Neural progenitor cell (in vitro differentiated cells): ENCODE measurements at places on chromosomes 5 and 9. TPM values are rescaled to one million over a fixed set of nuclear protein-coding genes. Genes with fewer than 3 reads are reported as not detected.

DNA sequence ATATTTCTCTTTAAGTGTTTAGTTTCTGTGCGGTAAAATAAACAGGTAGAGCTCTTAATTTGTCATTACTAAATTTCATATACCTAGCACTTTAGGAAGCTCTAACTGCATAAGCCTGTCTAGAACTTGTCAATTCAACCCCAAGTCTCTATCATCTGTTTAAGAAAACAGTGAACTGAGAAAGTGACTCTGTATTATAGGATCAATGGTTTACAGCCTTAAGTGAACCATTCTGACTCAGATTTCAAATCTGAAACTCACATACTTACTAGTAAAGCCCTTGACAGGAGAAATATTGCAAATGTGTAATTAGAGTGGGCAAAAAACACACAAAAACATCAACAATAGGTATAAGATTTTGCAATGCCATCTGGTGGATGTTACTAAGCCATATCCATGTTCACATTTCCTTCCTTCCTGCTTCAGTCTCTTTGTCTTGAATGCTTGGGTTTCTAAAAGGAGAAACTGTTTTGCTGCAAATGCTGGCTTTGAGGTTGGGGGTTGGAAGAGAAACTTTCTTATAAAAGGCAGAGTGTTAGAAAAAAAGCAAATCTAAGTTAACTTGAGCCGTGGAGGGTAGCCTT, 101.8 kb downstream of the DOCK8 start:
- H3K4me3 ChIP-seq: no peak overlapping the region
- no peak for DNase-seq
- H3K36me3 ChIP-seq: no peaks in the 10 kb centered on the region

DNA sequence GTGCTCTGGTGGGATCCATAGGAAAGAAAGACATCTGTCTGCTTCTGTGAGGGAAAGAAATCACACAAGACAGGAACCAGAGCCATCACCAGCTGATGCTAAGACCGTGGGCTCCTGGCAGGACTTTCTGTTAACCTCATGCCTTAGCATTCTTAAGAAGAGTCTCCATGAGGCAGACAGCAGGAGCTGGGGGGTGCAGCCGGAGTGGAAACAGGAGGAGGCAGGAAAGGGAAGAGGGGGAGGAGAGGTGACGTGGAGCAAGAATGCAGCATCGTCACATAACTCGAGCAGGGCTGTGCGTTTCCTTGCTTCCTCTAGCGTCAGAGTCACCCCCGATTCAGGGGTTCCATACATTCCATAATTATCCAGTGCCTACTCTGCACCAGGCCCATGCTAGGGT, 53.6 kb downstream of the ERGIC1 start:
- DNase-seq: no peak
- no peaks in the 10 kb centered on the region for H3K4me1 ChIP-seq
- H3K36me3 ChIP-seq: no peaks in the 10 kb centered on the region
- H3K27ac ChIP-seq: no peak overlapping the region

GRCh38 chr9:121292801-121293241, 24.9 kb downstream of the GSN start:
- peaks cover 6% of the 10 kb centered on the region for H3K27me3 ChIP-seq
- H3K27ac ChIP-seq: no peak overlapping the region
- H3K4me1 ChIP-seq: peaks cover 28% of the 10 kb centered on the region
- H3K4me3 ChIP-seq: no peak overlapping the region
- H3K36me3 ChIP-seq: no peaks in the 10 kb centered on the region
- DNase-seq: no peak

DNA sequence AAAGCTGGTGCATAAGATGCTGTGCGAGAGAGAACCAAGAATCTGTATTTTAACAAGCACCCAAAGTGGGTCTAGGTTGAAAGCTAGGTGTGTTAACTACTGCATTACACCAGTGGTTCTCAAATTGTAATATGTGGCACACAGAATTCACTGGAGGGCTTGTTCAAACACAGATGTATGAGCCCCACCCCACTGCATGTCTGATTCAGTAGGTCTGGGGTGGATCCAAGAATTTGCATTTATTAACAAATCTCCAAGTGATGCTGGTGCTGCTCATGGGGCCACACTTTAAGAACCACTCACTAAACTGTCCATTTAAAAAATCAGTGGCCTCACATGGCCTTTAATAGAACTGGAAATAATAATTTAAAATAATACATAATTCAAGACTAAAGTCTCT, 40.4 kb downstream of the LPAR1 start:
- no peaks in the 10 kb centered on the region for H3K36me3 ChIP-seq
- no peak overlapping the region for H3K4me3 ChIP-seq
- H3K4me1 ChIP-seq: peaks cover 23% of the 10 kb centered on the region
- no peak for DNase-seq
- H3K27me3 ChIP-seq: no peaks in the 10 kb centered on the region

DNA sequence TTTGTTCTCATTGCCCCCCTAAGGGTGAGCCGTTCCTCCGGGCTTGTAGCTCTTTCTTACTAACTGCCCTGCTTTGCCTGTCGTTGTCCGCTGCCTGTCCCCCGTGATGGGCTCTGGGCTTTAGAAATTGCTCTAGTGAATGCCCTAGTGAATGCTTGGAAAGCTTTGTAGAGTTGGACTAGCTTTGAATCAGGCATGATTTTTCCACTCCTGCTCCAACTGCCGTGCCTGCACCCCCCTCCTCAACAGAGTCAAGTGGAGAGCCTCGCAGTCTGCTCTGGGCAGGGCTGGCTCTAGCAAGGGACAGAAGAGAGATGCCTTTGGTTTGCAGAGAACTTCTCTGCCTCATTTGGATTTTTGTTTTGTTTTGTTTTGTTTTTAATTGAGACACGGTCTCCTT, 46.8 kb upstream of the DAB2IP start:
- H3K36me3 ChIP-seq: no peaks in the 10 kb centered on the region
- peaks cover 13% of the 10 kb centered on the region for H3K27me3 ChIP-seq
- no peak overlapping the region for H3K4me3 ChIP-seq

DNA sequence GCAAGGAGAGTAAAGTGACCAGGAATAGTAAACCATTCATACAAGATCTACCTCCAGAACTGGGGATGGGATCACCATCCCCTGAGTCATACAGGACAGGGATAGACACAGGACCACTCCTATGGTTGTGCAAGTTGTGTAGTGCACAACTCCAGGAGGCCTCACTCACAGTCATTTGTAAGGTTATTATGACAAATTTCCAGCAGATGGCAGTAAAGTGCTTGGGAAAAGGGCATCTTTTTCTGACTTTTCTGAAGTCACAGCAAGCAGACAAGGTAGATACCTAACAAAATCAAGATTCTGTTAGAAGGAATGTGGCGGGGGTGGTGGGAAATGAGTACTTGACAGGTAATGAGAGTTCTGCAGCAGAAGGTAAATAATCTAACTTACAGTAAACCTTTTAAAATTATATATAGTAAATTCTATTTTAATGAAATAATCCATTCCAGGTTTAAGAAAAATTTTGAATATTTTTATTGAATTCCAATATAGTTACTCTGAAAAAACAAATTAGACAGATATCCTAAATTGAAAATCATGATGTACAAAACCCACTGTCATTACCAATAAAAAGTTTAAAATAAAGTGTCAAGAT, 16.7 kb upstream of the KIF27 start:
- DNase-seq: peak; percentile 80
- no peak overlapping the region for H3K4me3 ChIP-seq
- H3K4me1 ChIP-seq: peaks cover 23% of the 10 kb centered on the region
- no peaks in the 10 kb centered on the region for H3K27me3 ChIP-seq

GRCh38 chr5:33807771-33808170, 84.0 kb downstream of the ADAMTS12 start:
- H3K4me3 ChIP-seq: no peak overlapping the region
- no peaks in the 10 kb centered on the region for H3K36me3 ChIP-seq
- no peak overlapping the region for H3K27ac ChIP-seq

GRCh38 chr5:107805166-107805565, 134.4 kb upstream of the EFNA5 start:
- H3K36me3 ChIP-seq: no peaks in the 10 kb centered on the region
- peak; percentile 73 for DNase-seq
- H3K27me3 ChIP-seq: no peaks in the 10 kb centered on the region

DNA sequence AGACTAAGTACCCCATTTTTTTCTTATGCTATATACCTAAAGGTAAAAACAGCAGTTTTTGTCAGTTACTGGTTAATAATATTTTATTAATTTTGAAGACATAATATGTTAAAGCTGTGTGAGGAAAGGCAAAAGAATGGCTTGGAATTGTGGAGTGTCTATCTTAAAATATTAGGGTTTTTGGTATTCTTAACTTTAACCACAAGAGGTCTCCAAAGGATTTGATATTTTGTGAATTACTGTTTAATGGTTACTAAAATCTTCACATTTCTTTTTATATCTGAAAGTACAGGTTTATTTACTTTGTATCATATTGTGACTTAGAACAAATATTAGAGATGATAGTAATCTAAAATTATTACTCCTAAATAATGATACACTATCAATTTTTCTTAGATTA, 32.0 kb upstream of the DHFR start:
- H3K27me3 ChIP-seq: no peaks in the 10 kb centered on the region
- H3K36me3 ChIP-seq: no peaks in the 10 kb centered on the region
- DNase-seq: no peak
- no peak overlapping the region for H3K4me3 ChIP-seq
- no peak overlapping the region for H3K27ac ChIP-seq

DNA sequence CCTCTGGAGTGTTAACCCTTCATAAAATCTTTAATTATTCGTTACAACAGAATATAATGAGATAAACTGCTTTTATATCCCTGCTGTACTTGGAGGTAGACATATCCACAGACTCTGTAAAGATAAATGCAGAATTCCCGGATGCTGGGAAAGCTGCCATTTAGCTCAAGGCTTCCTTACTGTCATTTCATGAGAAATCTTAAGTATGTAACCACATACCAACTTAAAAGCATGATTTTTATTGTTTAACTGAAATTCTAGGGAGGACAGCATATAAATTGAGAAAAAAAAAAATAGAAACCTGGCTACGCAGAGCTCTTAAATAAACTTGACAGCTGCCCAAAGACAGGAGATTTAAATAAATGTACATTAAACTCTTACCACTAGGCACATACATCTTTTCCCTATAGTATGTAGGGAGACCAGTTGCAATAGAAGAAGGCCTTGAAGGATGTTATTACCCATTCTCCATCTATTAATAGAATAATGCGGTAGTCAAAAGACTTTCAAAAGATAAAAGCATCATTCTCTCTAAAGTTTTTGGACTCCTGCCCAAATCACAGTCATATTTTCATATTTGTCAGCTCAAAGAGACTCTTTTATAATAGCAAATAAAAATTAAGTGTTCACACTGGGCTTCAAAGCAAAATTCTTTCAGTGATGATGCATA, 373.8 kb downstream of the NDUFS4 start:
- no peak for DNase-seq
- no peaks in the 10 kb centered on the region for H3K27me3 ChIP-seq
- no peak overlapping the region for H3K4me3 ChIP-seq
- H3K4me1 ChIP-seq: peaks cover 18% of the 10 kb centered on the region
- no peak overlapping the region for H3K27ac ChIP-seq
- H3K36me3 ChIP-seq: no peaks in the 10 kb centered on the region

The NR2F1 gene
- 9.1 and 21.1 TPM in 2 replicates for total RNA-seq
